Pons (tissue), 1 donor: ENCODE measurements at places on chromosomes 6 and 20.
A peak's percentile ranks its signal among the peaks of the same experiment; 100 is the strongest.

- no peak for DNase-seq
Observed at GRCh38 chr6:37125774-37126492, 44.0 kb upstream of the PIM1 start.

- DNase-seq: no peak
Observed at GRCh38 chr6:166588691-166589336, 2.3 kb upstream of the RAMACL start.

DNA sequence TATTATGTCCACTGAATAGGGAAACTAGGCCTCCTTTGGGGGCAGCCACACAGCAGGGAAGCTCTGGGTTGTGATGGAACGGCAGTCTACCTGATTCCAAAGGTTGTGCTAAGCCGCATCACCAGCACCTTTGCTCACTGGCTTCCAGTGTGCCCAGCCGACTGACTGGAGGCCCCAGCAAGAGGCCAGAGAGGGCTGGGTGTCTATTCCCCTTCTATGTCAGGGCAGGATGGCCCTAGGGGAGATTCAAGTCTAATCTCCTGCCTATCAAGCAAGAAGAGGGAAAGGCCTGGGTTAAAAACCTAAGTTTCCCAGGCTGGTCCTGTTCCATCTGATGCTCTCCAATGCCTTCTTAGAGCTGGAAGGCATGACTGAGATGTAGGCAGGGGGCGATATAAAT, 53.6 kb downstream of the JPH2 start:
- no peak for DNase-seq

GRCh38 chr6:111432511-111432910, 50.5 kb downstream of the REV3L start:
- DNase-seq: no peak

- DNase-seq: no peak
Observed at GRCh38 chr20:20680991-20681508, 31.4 kb downstream of the RALGAPA2 start.

- peak; percentile 59 for DNase-seq
Observed at GRCh38 chr6:108559884-108560462, 744 bp upstream of the FOXO3 start.

DNA sequence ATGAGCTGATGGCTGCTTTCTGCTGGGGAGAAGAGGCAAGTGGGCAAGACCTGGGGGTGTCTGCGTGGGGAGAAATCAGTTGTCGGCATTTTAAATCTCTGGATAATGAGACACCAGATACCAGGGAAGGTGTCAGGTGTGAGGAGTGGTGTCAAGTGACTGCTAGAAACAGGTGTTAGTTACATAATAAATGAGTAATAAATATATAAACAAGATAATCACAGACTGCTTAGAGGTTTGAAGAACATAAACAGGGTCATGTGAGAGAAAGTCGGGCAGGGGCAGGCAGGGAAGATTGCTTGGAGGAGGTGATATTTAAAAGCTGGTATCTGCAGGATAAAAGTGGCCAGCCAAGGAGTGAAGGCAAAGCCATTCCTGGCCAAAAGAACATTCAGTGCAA, 87.2 kb upstream of the RIN2 start:
- no peak for DNase-seq

DNA sequence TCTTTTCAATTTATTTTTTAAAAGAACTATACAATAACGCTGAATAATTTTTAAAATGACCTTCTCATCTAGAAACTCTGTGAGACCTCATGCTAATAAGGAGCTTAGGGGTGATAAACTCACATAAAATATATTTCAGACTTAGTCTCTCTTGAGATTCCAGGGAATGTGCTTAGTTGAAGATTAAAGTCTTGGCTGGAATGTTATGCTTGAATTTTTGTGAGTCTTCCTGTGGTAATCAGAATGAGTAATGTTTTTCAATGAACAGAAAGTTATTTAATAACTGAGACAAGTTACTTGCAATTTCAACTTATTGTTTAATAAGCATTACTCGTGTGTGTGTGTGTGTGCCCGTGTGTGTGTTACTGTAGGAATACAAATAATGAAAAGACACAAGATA, 379.9 kb upstream of the EPHA7 start:
- DNase-seq: no peak

GRCh38 chr6:38935051-38935450, 113.5 kb upstream of the GLP1R start:
- DNase-seq: no peak

- DNase-seq: no peak
Observed at GRCh38 chr6:39247667-39248194, 18.5 kb upstream of the KCNK5 start.

DNA sequence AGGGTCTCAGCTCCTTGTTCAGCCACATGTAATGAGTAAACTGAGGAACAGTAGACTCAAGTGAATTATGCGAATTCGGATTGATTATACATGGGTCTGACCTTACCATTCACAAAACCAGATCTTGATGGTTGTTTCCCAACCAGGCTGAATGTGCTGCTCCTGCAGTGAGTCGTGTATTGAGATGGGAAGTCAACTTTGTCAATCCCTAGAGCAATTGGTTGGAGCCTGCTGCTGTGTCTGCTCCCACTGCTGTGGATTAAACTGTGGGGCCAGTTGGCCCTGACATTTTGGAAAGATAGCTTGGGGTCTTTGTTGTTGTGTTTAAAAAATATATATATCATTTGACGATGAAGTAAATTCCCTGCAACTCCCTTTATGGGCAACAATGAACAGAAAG, 23.9 kb downstream of the FAM50B start:
- DNase-seq: no peak

- peak; percentile 17 for DNase-seq
Observed at GRCh38 chr6:100176311-100176950, 182.4 kb upstream of the MCHR2 start.

DNA sequence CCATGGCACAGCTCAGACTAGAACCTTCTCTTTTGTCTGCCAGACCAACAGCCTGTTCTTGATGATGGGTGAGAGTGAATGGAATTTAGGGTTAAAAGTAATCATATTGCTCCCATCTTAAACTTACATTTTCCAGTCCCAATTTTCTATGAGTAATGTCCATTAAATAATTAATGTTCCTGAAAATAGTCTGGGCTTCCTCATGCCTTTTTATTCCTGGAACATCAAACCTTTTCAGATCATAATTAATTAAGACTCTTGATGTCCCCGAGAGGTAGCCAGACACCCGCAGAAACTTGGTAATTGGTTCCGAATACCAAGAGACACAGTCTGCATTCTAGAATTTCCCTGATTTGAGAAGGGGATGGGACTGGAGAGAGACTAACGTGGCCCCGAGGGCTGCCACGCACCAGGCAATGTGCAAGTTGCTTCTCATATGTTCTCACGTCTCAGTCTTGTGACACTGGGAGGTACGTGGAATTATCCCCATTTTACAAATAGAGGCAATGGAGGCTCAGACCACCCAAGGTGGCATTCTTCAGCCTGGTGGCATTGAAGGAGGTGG, 78.6 kb upstream of the TOX2 start:
- DNase-seq: no peak

DNA sequence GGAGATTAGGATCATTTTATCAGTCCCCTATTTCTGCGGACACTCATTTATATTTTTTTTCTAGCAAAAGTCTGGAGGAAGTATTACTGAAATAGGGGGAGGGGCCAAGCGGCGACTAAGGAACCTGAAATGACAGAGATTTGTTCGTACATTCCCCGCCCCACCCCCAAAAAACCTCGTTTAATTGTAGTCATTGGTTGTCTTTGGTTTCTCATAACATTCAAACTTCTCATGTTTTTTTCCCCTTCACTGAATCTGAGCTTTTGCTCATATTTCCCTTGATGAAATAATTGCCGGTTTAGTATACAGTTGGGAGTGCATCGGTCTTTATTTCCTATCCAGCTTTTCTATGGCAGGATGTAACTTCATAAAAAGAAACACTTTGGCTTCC, 768 bp upstream of the FYN start:
- DNase-seq: peak; percentile 24

GRCh38 chr6:112744827-112745226, 397.7 kb downstream of the RFPL4B start:
- no peak for DNase-seq

DNA sequence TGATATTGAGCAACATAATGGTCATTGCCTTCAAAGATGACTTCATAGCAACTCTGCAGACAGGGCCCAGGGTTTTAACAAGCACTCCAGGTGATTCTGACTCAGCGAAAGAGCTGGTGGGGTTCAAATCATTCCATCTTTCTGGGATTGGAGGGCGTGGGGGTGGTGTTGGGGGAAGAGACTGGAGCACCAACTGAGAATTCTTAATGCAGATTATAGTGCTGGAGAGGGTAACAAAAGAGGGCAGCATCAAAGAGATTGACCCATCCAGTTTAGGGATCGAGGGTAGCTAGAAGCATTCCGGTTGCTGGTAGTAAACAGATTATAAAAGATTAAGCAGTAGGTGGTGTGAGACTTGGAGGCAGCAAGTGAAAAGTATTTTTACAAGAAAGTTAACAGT, 15.9 kb downstream of the PFDN4 start:
- DNase-seq: no peak

- no peak for DNase-seq
Observed at GRCh38 chr6:35739645-35740524, 3.1 kb downstream of the ARMC12 start.
